ENCODE measurements at places on chromosomes 12 and 14.

DNA sequence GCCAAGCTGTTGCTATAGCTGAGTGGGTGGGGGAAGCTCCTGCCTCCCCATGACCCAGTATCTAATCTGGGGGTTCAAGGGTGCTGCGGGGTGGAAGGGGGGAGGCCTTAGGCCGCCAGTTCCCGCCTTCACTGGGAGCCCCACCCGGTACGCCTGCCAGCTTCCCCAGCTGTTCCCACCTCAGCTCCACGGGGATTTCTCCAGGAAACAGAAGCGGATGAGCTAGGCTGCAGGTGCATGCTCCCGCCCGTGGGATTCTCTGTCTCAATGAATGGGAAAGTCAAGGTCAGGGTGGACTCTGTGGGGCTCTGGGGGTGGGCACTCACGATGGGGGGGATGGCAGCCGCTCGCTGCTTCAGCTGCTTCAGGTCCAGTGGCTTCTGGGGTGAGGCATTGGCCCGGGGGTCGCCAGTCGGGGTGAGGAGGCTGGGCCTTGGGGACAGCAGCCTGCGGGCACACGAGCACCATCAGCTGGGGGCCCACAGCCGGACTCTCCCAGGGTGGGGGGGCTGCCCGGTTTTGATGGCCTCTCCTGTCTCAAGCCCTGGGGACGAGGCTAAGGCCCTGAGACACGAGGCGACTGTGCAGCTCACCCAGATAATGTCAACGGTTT is 68.6 kb downstream of the RFLNA start:
- no peak for DNase-seq

GRCh38 chr14:56895154-56895553 is 84.9 kb upstream of the OTX2 start:
- no peak for DNase-seq

DNA sequence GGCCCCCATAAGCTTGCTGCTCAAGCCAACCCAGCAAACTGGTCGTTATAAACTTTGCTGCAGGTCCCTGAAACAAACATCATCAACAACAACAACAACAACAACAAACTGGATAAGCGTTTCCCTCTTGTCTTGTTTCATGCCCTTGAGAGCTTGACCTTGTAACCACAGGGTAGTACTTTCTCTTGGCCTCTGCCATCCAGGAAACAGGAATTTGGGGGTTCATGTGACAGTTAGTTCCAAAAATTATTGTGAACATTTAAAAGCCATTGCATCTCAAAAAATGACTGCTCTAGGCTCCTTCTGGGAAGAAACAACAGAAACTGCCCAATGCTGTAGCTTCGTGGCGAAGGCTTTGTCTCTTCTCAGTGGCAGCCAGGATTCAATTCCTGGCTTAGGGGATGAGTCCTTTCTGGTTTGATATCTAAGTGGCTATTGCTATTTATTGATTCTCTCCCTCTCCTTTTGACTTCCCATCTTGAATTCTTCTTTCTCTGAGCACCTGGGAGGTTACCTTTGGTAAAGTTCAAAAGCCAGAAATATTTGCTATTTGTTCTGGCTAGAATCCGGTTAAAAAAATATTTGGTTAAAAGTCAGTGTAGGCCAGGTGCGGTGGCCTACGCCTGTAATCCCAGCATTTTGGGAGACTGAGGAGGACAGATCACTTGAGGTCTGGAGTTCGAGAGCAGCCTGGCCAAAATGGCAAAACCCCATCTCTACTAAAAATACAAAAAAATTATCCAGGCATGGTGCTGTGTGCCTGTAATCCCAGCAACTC is 52.0 kb upstream of the CPM start:
- no peak for DNase-seq

- DNase-seq, result no peak
These were observed 87.7 kb downstream of the PELI2 start for GRCh38 chr14:56205881-56206280.

- no peak for DNase-seq
These were observed 52.5 kb downstream of the KIAA0586 start for GRCh38 chr14:58479975-58480374.

- no peak for DNase-seq
These were observed 19.5 kb downstream of the TRAF3 start for GRCh38 chr14:102796661-102797190.

DNA sequence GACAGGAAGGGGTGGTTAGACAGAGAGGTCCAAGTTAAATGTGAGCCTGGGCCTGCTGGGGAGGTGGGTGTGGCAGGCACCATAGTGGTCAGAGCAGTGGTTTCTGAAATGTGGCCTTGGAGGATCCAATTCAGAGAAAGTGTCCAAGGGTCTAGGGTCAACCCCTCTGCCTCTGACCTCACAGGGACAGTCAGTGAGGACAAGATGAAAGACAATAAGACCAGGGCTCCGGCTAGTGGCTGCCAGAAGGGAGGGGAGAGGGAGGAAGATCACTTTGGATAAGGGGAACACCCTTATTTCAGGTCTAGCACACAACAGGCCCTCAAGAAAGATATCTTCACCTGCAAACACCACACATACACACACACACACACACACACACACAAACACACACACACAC is 335.1 kb downstream of the MED13L start:
- no peak for DNase-seq

DNA sequence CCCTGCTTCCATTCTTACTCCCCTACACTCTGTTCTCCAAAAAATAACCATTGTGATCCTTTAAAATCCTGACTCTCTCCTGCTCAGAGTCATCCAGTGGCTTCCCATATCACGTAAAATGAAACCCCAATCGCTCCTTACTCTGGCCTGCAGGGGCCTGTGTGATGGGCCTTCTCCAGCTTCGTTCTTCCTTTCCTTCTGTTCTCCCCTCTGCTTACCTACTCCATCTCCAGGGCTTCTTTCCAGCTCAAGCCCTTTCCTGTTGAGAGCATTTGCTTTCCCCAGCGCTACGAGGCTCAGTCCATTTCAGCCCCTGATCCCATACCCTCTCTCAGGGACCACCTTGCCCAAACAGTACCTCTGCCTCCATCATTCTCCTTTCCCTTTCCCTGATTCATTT is 144.4 kb upstream of the ARHGAP5 start:
- DNase-seq, result no peak

DNA sequence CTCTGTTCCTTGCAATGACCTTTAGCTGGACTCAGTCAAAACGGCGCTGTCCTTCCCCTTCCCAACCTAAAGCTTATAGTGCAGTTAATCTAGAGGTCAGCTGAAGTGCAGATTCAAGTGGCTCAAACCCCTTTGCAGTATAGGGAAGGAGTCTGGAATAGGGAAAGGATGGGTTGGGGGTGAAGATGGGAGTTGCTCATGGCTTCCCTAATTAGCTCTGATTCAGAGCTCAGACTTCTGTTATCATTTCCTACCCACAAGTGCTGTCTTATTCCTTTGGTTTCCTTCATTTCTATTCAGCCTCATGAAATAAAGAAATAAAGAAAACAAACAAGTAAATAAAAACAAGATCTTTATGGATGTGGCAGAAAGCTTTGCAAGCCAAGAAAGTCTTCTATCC is 264.0 kb upstream of the HMGA2 start:
- DNase-seq, result no peak

DNA sequence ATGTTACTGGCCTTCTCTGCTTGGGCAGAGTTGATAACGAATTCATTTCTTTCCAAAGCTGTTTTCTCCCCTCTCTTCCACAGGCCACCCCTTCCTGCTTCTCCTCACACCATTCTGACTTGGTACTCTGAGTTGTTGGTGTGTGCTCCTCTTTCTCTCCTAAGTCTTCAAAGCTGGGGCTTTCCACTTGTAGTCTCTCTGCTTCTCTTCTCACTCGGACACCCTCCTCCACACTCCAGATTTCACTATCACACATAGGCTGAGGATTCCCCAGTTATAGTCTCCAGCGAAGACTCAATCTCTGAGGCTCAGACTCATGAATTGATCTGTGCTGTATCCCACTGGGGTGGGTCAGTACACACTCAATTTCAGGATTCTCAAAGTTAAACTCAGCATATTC is 201.0 kb downstream of the SSPN start:
- DNase-seq, result no peak

DNA sequence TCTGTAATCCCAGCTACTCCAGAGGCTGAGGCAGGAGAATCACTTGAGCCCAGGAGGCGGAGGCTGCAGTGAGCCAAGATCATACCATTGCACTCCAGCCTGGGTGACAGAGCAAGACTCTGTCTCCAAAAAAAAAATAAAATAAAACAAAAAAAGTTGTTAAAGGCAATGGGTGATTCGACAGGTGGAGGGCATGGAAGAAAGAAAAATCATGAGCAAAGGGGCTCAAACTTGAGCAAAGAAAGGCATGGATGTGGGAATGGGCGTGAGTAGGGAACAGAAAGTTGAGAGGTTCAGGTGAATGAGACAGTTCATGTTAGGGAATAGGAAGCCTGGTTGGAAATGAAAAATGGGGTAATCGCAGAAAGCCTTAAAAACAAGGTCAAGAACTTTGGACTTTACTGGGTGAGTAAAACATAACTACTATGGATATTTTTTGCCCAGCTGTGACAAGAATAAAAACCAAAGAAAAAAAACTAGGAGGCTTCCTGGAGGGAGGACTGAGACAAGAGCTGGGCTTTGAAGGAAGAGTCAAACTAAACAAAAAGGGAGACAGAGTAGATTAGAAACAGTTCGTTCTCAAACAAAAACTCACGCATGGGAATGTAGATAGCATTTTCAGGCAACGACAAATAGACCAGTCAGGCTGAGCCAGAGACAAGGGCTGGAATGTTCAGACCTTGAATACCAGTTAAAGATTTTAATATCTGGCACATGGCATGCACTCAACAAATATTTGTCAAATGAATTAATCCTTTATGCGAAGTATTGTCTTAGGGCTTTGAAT is 18.8 kb downstream of the PYM1 start:
- no peak for DNase-seq

All from stimulated activated CD8-positive, alpha-beta memory T cell treated with anti-CD3 and anti-CD28 coated beads, Interleukin-2, amount 100 ng/mL, for 48 hours (primary cell).